ENCODE measurements at places on chromosomes 4 and X.

DNA sequence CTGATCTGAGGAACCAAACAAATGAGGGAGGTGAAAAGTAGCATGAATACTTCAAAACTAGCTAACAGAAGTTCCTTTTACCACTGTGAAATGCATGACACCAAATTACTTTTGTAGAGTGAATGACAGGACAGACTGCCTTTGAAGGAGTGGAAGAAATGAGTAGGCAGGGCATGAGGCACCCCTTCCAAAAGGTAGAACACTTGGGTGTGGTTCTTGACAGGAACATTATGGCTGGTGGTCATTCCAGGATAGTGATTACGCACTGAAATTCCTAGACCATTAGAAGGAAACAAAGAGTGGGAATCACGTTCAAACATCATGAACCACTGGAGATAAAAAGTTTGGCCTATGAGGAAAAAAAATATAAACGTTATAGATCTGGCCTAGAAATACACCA lies 4.9 kb downstream of the HUWE1 start:
- DNase-seq = no peak

- DNase-seq = no peak
Observed at GRCh38 chrX:33968611-33969010, 163.5 kb downstream of the FAM47A start.

DNA sequence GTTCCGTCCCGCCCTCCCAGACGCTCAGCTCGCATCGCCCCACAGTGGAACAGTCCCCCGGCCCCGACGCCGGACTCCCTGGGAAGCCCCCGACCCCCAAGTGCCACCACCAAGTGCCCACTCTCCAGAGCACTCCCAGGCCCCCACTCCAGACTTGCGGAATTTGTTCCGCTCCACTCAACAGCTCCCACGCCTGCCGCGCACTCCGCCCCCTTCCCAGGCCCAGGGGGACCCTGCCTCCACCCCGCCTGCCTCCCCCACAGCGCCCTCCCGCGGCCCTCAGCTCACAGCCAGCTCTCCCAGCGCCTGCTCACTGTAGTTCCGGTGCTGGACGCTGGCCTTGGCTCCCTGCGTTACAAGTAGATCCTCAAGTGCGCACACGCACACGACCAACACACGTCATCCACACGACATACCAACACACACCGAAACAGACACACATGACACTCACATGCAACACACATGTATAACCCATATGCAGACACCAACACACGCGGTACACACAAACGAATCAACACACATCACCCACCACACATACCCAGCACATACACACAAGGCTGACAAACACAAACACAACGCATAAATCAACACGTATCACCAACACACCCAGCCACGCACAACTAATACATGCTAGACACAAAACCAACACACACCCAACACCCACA lies 8.0 kb downstream of the MSX1 start:
- DNase-seq = no peak

GRCh38 chr4:148747721-148748268 lies 305.6 kb upstream of the NR3C2 start:
- DNase-seq = no peak

DNA sequence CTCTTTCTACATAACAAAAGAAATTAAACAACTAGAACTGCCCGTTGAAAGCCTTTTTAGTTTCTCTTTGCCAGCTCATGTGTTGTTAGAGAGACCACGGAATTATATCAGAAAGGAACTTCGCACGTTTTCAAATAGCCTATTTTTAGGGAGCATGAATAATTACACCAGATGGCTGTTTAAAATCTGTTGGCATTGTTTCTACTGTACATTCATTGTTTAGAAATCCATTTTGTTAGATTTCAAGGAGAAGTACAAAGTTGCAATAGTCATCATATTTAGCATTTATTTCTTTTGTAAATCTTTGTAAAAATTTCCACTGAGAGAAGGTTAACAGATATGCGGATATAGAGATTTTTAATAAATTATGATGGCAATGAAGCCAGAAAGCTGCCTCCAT lies 403.0 kb upstream of the HS3ST1 start:
- no peak for DNase-seq

DNA sequence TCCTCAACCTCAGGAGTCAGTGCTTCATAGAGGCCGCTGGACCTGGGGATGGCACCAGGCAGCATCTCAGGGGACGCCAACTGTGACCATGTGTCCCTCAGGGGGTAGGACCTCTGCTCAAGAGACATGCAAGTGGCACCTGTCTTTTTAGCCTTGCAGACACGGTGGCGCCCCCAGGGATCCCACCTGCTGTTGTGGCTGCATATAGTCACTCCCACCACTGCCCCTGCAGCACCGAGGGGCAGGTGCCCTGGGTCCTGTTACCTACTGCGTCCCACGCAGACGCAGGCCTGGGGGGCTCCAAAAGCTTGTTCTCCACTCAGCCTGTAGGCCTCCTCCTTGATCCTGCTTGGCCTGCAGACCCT lies 2.5 kb downstream of the MYL5 start:
- no peak for DNase-seq

DNA sequence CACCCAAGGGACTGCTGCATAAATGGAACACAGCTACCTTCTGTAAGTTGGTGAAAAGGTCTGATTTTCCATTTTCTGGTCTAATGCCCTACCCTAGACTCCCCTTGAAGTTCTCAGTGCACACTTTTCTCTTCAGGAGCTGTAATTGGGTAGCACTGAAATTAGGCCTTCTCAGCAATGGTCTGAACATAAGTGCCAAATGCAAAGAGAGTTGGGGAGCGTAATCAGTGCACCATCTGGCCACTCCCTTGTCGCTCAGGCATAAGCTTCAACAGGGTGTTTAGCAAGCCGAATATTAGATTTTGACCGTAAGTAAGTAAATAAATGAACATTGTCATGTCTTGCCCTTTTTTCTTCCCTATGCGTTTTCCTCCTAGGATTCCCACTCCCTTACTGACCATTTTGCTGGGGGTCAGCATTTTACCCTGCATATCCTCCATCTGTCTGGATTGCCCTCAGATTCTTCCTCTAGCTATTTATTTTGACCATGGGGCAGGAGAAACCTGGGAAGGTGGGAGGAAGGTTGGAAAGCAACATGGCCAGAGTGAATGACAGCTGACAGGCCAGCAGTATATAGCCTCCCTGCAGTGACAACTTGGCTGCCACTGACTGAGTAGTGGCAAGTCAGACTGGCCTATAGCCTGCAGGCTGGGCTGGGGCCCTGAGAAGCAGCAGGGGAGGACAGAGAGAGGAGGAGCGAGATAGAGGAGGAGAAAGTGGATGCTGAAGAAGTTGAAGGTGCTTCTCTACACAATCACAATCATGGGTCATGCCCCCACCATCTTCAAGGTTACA lies 2.7 kb downstream of the NHSL2 start:
- DNase-seq = no peak

DNA sequence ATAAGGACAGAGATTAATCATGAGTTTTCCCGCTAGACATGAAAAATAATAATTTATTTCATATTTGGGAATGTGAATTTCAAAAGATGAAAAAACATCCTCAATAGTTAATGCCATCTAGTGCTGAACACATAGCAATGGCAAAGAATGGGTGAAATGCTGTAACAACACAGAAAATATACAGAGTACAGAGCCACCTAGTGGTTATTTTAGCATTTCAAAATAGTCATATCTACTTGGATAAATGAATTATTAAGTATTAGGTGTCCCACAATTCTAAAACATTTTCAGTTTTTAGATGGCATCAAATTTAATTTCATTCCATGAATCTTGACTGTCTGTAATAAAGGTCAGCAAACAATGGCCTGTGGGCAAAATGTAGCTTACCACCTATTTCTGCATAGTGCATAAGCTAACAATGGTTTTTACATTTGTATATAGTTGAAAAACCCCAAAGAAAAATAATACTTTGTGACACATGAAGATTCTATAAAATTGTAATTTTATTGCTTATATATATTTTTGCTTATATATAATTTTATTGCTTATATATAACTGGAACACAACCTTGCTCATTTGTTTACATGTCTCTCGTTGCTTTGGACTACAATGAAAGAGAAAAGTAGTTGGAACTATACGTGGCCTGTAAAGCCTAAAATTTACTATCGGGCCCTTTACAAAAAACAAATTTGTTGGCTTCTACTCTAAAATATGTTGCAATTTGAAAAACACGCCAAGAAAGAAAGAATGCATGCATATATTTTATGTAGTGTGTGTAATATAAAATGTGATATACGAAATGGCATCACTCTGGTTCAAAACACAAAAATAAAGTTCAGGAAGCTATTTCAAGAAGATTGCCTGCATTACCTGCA lies 99.1 kb upstream of the FAM47C start:
- no peak for DNase-seq

DNA sequence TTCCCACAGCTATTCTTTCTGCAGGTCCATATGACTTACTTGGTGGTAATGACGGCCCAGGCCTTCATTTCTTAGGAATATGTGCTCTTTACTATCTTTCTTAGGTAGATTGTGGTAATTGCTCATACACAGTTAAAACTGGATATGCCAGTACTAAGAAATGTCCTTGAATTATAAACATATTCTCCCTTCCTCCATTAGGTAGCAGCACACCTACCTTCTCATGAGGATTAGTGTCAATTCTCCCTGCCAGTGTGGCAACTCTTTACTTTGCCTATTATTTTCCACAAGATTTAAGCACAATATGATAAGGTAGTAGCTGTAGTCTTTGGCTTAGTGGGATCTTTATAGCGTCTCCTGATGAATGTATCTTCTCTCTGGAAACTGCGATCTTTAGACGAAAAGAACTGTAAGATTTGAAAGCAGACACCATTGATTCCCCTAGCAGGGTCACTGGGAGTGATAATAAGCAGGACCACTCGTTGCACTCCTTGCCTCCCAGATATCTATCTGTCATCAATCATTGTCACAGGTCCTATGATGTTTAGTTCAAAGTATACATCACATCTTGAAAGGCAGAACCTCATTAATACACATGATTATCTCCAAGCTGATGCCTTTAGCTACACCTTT lies 1240.7 kb downstream of the C4orf33 start:
- peak; percentile 1 for DNase-seq

- DNase-seq = no peak
Observed at GRCh38 chr4:172707622-172708021, 461.0 kb upstream of the GALNT7 start.

GRCh38 chrX:154776753-154777152 lies 14.1 kb downstream of the DKC1 start:
- no peak for DNase-seq

GRCh38 chr4:47519239-47519883 lies 34.3 kb downstream of the ATP10D start:
- DNase-seq = peak; percentile 31

DNA sequence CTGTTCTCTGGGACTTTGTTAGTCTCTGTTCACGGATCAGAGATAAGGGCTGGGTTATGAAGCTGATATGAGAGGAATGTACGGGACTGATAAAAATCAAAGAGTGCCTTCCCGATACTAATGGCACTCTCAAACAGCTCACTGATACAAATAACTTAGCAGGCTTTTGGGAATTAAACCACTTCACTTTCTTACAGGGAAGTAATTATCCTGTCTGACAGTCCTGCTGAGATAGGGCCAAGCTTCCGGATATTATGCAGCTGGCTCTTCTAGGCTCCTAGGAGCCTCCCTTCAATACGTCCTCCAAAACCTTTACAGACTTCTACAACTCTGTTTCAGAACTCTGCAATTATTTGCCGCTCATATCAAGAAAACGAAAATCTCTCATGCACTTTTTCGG lies 418.0 kb downstream of the NLGN4X start:
- no peak for DNase-seq

DNA sequence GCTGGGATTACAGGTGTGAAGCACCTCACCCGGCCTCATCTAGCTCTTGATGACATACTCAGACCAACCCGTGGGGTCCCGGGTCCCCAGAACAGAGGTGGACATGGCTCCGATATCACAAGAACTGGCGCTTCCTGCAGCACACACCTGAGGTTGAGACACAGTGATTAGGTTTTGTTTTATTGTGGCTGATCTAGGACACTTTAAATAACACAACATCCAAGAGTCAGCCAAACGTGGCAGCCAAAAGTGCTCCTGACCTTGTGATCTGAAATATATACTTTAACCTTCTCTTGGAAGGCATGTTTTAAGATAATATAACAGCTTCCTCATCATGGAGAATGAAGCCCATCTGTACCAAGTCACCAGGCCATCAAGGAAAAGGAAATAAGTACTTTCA lies 198.9 kb downstream of the DHRSX start:
- no peak for DNase-seq

GRCh38 chr4:44927399-44928380 lies 201.3 kb upstream of the GNPDA2 start:
- no peak for DNase-seq

DNA sequence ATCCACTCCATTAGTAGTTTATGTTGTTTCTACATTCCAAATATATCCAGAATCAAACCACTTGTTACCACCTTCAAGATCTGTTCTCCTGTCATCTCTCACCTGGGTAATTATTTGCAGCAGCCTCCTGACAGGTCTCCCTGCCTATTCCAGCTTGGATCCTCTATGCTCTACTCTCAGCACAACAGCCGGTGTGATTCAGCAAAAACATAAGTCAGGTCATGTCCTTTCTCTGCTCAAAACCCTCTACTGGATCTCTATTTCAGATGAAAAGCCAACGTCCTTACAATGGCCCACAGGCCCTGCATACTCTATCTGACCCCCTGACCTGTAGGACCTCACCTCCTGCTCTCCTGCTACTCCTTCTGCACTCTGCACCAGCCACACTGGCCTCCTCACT lies 84.5 kb downstream of the NHSL2 start:
- DNase-seq = no peak

DNA sequence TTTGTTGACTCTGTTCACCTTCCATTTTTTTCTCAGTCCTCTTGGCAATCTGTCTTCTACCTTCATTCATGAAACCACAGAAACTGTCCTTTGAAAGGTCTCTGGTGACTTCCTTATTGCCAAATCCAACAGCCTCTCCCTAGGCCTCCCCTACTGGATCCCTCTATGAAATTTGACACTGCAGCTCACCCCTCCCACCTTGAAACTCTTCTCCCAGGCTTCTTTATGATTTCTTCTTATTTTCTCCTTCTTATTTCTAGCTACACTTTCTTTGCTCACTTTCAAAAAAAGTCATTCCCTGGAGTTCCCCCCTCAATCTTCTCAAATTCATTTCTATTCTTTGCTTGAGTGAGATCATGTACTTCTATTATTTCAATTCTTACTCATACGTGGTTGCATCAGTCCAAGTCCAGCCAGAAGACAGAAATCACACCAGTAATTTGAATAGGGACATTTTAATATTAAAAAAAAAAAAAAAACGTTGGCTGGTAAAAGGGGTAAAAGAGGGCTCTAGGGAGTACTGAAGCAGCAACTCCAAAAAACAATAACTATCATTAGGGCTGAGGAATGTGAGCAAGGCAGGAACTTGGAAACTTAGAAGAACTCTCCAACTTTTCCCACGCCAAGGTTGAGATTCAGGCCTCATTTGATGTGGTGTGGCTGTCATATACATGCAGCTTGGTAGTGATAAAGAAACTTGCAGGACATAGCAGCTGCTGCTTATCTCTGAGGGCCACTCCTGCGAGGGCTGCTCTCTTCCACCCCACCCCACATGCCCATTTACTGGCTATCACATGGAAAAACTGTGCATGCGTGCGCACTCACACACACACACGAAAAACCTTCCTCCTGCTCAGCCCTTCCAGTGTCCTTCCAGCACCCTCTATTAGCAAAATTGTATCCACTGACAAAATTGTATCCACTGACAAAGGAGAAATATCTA lies 169.8 kb upstream of the GALNT7 start:
- DNase-seq = peak; percentile 89

All from skeletal muscle cell (primary cell).